Urothelium cell line (cell line): ENCODE measurements at places on chromosomes 7 and 10.

DNA sequence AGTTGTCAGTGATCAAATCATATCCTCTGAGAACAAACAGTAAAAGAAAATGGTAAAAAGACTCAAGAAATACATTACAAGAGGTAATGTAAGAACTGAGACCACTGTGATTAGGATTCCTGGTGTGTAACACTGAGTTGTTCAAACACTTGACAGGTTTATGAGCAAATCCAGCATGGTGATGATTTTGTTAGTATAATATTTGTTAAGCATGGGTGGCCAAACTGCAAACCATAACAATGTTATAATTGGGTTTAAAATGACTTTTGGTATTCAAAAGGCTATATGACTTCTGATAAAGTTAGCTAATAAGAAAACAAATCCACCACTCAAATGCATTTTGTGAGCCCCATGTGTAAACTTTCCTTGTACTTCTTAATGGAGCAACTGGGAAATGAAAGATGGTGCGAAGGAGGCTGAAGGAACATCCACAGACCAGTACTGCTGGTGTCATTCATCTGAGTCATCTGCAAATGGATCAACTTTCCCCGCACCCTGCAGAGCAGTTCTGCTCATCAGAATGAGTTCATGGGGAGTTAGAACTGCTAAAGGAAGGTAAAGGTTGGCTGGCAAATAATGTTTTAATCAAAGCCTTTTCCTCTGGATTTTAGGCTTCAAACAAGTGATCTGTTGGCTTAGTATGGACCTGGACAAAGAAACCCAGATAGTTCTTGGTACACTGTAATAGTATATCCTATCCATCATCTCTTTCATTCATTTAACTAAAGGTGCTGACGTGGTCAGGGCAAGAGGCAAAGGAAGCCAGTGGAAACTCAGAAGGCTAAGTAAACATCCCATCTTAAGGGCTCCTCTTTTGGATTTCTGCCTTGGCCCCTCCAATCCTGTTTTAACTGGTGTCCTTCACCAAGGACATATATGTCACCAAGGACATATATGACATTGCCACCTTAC is 45.0 kb downstream of the AFAP1L2 start:
- no peak for DNase-seq

DNA sequence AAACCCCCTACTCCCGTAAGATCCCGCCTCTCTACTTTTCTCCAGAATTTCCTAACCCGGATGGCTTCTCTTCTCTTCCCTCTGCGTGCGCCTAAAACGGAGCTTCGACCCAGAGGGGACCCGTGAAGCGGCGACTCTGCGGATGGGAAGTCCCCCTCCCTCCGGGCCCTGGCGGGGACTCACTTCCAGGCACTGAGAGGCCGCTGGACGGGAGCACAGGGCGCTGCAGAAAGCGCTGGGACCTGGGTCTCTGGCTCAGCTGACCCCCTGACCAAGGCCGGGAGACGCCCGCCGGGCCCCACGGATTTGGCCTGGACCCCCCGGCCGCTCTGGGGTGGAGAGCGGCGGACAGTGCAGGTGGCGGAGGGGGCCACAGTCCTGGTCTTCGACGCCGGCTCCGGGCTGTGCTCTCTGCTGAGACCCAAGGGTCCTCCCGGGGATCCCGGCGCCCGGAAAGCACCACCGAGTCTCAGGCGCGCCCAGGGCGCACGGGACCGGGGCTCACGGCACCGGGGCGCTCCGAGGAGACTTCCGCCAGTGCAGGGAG is 688 bp upstream of the FOXL3 start:
- DNase-seq: no peak

DNA sequence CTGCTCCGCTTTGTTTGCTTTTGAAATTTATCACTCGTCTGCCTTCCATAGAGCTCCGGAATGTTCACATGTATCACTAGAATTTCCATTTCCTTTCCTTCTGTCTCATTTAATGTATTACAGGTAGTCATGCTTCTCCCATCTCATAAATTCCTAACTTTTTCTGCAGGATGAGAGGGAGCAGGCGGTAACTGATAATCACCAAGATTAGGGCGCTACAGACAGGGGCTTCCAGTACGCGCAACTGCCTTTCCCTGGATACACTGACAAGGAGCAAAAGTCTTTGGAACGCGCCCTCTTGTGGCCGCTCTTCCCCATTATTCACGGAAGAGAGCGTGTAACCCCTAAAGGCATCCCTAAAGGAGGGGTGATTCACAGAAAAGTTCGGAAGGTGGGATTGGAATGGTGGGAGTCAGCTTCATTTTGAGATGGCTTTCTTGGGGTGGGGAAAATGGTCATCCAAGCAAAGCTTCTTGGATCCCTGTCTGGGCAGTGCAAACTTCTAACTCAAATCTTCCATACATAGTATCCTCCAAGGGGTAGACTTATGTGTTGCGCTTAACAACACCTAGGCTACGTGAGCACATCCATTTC is 6.5 kb downstream of the INHBA start:
- DNase-seq: peak; percentile 75

GRCh38 chr7:100443096-100443840 is 7.0 kb upstream of the PPP1R35 start:
- DNase-seq: no peak

DNA sequence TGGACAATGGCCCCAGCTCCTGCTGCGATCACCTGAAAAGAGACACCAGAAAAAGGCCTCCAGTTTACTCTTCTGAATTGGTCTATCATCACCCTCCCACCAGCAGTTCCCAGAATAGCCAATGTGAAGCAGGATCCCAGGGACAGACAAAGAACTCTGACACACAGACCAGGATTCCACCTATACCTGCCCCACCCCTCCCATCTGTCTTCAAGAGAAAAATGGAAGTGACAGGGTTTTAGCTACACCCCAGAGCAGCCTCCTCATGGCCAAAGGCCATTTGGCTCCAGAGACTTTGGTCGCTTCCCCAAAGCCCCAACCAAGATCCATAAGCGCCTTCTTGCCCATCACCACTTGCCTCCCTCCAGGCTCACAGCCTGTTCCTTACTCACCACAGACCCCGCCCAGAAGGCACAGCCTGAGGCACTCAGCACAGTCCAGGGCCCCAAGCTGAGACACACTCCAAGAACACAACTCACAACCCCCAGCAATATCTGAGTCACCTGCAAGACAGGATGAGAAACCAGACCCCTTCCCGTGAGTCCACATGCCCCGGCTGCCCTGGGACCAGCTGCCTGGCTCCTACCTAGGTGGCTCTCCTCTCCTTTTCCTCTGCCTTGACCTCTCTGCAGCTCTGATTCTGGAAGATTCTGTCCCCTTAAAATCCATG is 6.5 kb downstream of the TMEM176B start:
- DNase-seq: no peak

DNA sequence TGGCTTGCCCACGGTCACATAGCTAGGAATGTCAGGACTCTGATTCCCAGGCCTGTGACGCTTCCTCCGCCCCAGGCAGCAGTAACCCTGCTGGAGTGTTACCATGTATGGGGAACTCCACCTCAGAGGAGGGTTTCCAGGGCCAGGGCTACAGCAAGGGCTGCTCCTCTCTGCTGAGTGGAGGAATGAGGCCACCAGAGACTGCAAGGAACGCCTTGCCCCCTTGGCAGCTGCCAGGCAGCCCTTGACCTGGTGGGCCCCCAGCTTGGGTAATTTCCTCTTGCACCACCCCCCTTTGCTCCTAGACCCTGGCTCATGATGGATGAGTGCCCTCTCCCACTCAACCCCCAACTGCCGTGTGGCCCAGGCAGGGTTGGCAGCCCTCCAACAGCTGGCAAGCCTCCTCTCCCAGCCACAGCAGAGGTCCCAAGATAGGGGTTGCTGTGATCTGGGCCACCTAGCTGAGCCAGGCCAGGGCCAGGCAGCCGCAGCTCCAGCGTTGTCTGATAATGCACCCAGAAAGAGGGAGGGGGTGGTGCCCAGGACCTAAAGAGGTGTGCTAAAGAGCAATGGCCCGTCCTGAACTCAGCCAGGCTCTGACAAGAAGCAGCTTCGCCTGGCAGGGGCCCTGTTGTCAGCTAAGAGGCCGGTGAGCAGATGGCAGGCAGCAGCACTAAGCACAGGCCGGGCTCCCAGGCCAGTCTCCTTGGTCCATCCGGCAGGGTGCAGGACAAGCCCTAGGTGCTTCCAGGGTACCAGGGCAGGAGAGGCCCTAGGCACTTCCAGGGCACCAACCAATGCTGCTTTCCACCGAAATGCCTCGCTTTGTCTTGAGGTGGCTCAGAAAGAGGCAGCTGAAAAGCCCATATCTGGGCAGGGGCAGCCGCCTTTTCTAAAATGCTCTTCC is 35.4 kb downstream of the DRGX start:
- no peak for DNase-seq
